Stimulated activated CD4-positive, alpha-beta T cell treated with anti-CD3 and anti-CD28 coated beads, Interleukin-15, amount 100 ng/mL, for 1 hour (primary cell): ENCODE measurements at places on chromosomes 16 and 17.

GRCh38 chr17:57626520-57627210 is 118.4 kb downstream of the CCDC182 start:
- DNase-seq, result no peak

DNA sequence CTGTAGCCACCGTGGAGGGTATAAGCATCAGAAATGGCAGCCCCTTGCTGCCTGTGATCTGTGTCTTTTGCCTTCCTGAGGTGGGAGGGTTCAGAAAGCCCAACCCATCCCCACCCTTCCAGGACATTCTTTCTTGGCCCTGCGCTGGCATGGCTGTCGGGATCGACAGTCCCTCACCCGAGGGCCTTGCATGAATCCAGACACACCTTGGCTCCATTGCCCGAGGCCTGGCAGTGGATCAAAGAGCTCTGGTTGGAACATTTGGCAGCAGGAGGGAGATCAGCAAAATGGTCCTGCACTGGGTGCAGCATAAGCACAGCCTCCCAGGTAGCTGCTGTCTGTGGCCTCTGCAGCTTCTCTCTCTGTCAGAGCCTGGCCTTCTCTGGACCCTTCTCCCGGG is 246.6 kb upstream of the MAF start:
- DNase-seq, result no peak

DNA sequence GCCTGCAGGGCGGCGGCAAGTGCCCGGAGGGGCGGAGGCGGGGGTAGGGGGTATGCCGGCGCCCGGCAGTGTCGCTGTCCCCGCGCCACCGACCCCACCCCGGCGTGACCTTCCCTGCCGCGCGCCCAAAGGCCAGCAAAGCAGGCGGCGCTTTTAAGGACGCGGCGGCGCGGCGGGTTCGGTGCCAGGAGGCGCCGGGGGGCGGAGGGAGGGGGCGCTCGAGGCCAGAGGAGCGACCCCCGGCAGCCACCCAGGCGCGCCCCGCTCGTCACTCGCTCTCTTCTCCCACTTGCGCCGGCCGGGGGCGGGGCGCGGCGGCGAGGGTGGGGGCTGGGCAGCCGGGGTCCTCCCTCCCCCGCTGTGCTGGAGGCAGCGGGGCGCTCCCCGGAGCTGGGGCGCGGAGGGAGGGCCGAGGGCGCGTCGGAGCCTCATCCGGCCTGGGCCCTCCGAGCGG is 8.6 kb upstream of the BAHCC1 start:
- DNase-seq, result no peak

- DNase-seq, result no peak
These were observed 13.7 kb upstream of the COL1A1 start for GRCh38 chr17:50214976-50215760.

DNA sequence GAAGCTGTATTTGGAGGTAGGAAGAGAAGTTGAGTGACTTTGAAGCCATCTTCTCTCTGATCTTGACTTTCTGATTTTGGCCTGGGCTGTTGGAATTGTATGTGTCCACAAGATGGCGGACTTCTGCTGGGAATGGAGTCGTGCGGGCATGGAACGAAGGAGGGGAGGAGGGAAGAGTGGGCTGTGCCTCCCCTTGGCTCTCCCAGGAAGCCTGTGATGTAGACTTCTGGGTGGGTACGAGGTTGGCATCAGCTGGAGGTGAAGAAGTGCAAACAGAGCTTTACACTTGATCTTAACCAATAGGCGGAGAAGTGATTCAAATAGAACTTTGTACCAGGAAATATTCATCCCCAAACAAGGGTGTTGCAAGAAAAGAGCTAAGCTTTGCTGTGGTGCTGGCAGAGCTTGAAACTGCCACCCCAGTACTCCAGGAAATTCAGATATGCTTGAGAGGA is 7.4 kb upstream of the TMEM220 start:
- no peak for DNase-seq

GRCh38 chr17:67388986-67389385 is 11.9 kb downstream of the PITPNC1 start:
- no peak for DNase-seq

DNA sequence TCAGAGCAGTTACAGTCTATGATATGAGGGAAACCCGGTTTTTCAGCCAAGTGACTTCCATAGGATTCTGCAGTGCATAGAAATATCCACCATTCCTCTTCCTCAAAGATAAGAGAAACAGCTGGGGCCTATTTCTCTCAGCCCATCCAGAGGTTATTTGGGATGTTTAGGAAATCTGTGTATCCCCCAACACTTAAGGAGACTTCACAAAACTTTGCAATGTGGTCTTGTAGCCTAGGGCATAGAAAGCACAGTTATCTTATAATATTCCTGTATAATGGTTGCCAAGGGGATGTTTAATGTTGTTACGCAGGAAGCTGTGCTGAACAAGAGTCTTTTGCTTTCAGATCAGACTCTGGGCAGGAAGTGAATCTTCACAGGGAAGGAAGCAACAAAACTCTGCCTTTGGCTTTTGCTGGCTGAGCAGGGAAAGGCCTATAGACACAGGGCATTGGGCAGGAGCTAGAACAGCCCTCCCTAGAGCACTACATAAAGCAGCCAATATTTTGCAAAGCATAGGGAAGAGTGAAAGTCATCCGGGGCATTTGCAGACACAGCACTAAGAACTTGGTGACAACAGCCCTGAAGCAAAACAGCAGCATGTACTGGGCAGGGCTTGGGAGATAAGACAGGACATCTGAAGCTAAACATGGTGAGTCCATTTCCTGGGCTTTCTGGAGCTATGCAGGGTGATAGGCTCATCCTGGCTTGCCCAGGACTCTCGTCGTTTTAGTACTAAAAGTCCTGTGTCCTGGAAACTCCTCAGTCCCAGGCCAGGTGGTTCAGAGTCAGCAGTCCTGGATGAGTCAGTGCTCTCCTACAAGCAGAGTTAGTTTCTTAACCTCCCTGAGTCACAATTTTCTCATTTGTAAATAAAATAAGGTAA is 18.7 kb upstream of the BEAN1 start:
- no peak for DNase-seq

DNA sequence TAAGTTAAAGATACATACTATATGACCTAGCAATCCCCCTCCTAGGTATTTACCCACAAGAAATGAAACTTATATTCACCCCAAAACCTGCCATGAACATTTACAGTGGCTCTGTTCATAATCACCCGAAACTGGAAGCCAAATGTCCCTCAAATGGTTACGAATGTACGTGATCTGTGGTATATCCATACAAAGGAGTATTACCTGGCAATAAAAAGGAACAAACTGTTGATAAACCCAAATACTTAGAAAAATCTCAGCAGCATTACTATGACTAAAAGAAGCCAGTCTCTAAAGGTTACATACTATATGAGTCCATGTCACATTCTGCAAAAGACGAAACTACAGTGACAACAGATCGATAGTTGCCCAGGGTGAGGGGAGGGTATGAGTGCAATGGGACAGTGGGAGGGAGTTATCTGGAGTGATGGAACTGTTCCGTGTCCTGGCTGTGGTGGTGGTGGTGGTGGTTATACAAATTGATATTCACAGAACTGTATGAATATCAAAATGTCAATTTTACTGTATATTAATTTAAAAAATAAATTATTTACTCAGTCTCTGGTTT is 9.4 kb downstream of the ZNF652 start:
- no peak for DNase-seq

- DNase-seq, result no peak
These were observed 4.4 kb upstream of the PCTP start for GRCh38 chr17:55746466-55746865.

DNA sequence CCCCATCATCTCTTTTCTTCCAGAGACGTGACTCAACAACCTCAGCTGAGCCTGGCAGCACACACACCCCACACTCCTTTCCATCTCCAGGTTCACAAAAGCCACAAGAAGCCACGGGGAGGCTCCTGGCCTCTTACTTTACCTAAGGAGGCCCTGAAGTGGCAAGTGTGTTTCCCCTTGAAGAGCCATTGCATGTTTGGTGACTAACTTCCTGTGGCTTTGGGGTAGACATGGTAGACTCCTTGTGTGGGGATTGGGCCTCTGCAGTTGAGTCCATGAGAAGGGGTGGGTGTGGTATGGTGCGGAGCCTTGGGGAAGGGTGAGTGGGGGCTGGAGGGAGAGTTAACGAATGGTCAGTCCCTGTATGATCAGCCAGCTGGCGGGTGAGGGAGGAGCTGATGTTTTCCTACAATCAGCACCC is 24.2 kb downstream of the SAP30BP start:
- no peak for DNase-seq

- no peak for DNase-seq
These were observed 913 bp upstream of the PRR14 start for GRCh38 chr16:30649725-30650368.

GRCh38 chr17:65674246-65675045 is 113.0 kb upstream of the AXIN2 start:
- no peak for DNase-seq

- no peak for DNase-seq
These were observed 1.7 kb downstream of the AKTIP start for GRCh38 chr16:53501216-53501859.

DNA sequence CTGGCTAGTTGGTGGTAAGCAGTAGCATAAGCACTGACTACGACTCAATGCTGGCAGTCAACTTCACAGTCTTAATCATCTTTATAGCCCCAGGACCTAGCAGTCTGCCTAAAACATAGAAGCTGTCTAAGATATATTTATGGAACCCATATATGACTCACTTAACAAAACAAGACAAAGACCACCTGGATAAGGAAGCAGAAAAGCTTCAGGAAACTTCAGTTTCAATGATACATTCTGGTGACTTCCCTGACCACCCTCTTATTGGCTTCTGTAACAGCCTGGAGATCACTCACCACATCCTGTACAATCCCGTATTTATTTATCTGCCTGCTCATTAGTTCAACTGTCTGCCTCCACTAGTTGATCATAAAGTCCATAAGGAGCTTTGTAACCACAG is 95.5 kb downstream of the PMP22 start:
- no peak for DNase-seq

- no peak for DNase-seq
These were observed 1.3 kb upstream of the SUZ12 start for GRCh38 chr17:31935512-31935911.

GRCh38 chr16:83356266-83356665 is 451.5 kb upstream of the HSBP1 start:
- no peak for DNase-seq

DNA sequence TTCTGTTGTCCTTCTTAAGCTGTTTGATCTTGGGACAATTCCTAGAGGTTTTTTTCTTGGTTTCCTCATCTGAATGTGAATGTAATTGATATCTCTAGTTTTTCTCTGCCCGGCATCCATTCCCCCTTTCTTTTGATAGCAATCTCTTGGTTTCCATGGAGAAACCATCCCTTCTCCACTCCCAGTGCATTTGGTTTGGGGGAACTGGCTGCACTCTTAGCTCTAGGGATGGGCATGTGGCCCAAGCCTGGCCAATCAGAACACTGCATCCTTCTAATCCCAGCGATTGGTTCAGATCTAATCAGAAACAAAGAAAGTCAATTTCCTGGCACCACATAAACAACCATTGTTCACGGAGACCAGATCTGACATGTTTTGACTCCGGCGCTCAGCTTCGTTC is 45.1 kb downstream of the IRX3 start:
- no peak for DNase-seq

- DNase-seq, result no peak
These were observed 15.6 kb downstream of the PDK2 start for GRCh38 chr17:50110591-50111349.

- DNase-seq, result no peak
These were observed 19.1 kb upstream of the ARL2BP start for GRCh38 chr16:57225978-57226377.

DNA sequence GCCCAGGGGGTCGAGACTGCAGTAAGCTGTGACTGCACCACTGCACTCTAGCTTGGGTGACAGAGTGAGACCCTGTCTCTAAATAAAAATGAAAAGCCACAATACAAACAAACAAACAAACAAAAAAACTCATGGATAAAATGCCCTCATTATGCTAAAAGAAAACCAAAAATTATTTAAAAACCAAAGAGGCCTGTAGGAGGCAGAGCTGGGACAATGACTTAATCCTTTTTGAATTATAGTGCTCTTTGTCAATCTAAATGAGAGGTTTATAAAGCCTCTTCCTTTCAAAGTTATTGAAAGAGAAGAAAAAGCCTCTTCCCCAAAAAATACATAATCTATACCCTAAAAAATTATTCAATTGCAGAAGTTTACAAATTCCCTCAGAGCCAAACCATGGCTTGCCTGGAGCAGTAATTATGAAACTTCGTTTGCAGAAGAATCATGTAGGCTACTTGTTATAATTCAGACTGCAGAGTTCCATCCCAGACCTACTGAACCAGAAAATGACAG is 18.5 kb downstream of the CRLF3 start:
- DNase-seq, result no peak

- no peak for DNase-seq
These were observed 34.5 kb downstream of the ABCC1 start for GRCh38 chr16:15983898-15984297.

GRCh38 chr16:1526608-1527555 is 6.6 kb upstream of the TMEM204 start:
- no peak for DNase-seq

GRCh38 chr16:87860553-87861299 is 8.6 kb downstream of the SLC7A5 start:
- DNase-seq, result no peak

DNA sequence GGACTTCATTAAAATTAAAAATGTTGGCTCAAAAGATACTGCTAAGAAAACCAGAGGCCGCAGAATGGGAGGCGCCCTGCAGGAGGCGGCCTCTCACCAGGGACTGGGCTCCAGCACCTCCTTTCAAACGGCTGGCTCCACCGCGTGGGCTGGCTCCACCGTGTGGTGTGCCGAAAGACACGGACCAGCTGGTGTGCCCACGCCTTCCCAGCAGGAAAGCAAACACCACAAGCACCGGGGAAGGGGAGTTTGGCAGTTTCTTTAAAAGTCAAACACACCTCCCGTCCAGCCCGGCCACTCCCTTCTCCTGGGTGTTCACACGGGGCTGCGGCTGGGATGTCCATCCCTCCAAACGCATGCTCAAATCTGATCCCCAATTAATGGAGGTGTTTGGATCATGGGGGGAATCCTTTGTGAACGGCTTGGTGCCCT is 13.9 kb downstream of the HAGH start:
- peak; percentile 28 for DNase-seq

DNA sequence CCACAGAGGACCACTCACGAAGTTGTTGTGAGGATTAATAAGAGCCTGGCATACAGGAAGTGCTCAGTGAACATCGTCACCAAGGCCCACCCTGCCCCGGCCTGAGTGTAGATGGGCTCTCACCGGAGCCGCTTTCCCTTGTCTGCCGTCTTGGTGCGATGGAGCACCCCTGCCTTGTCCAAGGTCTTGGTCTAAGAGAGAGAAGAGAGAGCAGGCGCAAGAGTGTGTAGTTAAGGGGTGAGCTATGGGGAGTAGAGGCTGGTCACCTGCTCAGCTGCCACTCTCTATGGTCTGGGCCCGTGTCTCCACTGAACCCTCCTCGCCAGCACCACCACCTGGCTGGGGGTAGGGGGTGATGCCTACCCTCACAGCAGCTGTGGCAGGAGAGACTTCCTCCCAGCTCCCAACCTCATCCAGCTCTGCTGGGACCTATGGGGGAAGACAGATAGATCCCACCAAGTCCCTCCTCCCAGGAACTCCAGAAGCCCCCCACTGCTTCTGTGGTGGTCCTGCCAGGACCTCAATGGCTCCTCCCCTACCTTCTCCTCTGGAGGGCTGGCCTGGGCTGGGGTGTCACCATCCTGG is 28.7 kb downstream of the ARHGAP27 start:
- no peak for DNase-seq
